ENCODE measurements at places on chromosomes 11 and 22. TPM values are rescaled to one million over a fixed set of nuclear protein-coding genes. Genes with fewer than 3 reads are reported as not detected.

GRCh38 chr11:111607751-111608150 is 5.5 kb downstream of the SIK2 start:
- H3K4me1 ChIP-seq = peaks cover 30% of the 10 kb centered on the region
- H3K4me3 ChIP-seq = no peak overlapping the region
- DNase-seq = no peak

- peaks cover 32% of the 10 kb centered on the region for H3K4me1 ChIP-seq
- H3K4me3 ChIP-seq = no peak overlapping the region
- no peak for DNase-seq
- H3K36me3 ChIP-seq = no peaks in the 10 kb centered on the region
- peak overlapping the region; percentile 81 for H3K27ac ChIP-seq
Measured at GRCh38 chr22:25942856-25943411, 200.9 kb downstream of the MYO18B start.

- H3K4me1 ChIP-seq = peaks cover 18% of the 10 kb centered on the region
- no peak for DNase-seq
- H3K36me3 ChIP-seq = no peaks in the 10 kb centered on the region
- no peak overlapping the region for H3K4me3 ChIP-seq
- peaks cover 35% of the 10 kb centered on the region for H3K27me3 ChIP-seq
Measured at GRCh38 chr11:133526790-133527189, 5.5 kb downstream of the OPCML start.

DNA sequence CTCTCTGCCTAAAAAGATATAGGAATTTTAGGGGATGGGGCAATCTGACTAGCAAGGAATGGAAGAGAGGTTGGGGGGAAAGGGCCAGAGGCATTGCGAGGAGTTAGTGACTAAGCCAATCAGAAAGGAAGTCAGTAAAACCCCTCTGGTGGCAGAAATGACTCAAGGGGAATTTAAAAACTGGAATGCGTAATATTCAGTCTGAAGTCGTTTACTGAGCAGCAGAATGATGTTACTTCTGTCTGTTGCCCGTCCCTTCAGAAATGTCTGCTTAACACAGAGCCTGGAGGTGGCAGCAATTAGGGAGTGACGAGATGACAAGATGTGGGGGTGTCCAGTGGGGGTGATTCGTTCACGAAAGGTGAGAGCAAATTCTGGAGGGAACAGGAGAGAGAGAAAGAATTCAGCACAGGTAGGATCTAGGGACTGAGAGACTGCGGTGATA is 107.7 kb upstream of the CLMP start:
- peaks cover 12% of the 10 kb centered on the region for H3K4me1 ChIP-seq
- H3K27me3 ChIP-seq = peaks cover 40% of the 10 kb centered on the region
- no peaks in the 10 kb centered on the region for H3K36me3 ChIP-seq
- H3K4me3 ChIP-seq = no peak overlapping the region
- H3K27ac ChIP-seq = no peak overlapping the region
- no peak for DNase-seq

DNA sequence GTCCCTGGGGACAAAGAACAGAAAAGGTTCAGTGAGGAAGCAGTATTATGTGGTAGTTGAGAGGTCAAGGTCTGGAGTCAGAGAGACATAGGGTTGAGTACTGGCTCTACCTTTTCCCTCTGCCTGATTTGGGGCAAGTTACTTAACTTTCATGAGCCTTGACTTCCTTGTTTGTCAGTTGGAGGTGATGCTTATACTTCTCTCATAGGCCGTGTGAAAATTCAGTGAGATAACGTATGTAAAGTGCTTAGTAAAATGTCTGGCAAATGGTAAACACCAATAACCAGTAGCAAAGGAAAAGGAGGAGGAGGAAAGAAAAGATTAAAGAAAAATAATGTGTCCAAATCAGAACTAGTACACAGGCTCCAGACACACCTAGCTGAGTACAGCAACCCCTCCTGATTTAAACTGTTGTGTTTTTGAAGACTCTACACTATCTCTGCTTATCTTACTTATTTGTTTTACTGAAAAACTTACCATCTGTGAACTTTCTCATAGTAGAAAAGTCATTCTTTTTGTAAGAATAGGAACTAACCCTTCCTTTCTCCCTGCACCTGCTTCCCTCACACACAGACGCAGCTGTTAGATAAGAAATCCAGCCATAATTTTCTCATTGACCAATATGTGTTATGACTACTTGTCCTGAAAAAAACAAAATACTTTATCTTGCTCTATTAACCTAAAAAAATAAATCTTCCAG is 126.9 kb downstream of the CD44 start:
- no peak overlapping the region for H3K4me3 ChIP-seq
- peaks cover 7% of the 10 kb centered on the region for H3K27me3 ChIP-seq
- H3K27ac ChIP-seq = peak overlapping the region; percentile 8
- no peak for DNase-seq
- H3K36me3 ChIP-seq = no peaks in the 10 kb centered on the region
- H3K4me1 ChIP-seq = no peaks in the 10 kb centered on the region

GRCh38 chr11:41119484-41119883 is 340.0 kb downstream of the LRRC4C start:
- no peak for DNase-seq
- no peak overlapping the region for H3K27ac ChIP-seq
- H3K36me3 ChIP-seq = no peaks in the 10 kb centered on the region
- peaks cover 4% of the 10 kb centered on the region for H3K4me1 ChIP-seq
- no peak overlapping the region for H3K4me3 ChIP-seq

DNA sequence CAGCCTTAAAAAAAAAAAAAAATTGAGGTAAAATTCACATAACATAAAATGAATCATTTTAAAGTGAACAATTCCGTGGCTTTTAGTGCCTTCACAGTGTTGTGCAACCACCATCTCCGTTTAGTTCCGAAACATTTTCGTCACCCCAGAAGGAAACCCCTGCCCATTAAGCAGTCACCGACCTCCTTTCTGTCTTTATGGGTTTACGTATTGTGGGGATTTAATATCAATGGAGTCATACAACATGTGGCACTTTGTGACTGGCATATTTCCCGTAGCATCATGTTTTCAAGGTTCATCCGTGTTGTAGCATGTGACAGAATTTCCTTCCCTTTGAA is 65.5 kb downstream of the BCR start:
- peaks cover 80% of the 10 kb centered on the region for H3K4me1 ChIP-seq
- H3K27ac ChIP-seq = no peak overlapping the region
- no peak for DNase-seq

SOX6 gene
- total RNA-seq = 18.6 TPM

DNA sequence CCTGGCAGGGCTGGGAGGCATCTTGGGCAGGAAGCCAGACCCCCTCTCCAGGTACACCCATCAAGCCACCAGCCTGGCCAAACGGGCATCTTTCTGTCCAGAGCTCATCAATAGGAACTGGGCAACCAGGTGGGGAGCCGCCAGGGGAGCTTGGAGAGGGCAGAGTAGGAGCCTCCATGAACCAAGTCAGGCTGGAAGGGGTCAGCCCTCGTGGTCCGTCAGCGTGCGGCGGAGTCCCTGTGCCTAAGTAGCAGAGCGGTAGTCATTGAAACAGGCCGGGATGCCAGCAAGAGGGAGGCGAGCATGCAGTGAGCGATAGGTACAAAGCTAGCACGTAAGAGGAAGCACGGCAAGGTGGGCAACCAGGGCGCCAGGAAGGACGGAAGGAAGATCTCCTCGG is 1.7 kb downstream of the RTL6 start:
- H3K36me3 ChIP-seq = peaks cover 31% of the 10 kb centered on the region
- H3K27me3 ChIP-seq = no peaks in the 10 kb centered on the region
- no peak overlapping the region for H3K27ac ChIP-seq
- H3K4me1 ChIP-seq = peaks cover 11% of the 10 kb centered on the region
- DNase-seq = no peak
- peak overlapping the region; percentile 82 for H3K4me3 ChIP-seq

DNA sequence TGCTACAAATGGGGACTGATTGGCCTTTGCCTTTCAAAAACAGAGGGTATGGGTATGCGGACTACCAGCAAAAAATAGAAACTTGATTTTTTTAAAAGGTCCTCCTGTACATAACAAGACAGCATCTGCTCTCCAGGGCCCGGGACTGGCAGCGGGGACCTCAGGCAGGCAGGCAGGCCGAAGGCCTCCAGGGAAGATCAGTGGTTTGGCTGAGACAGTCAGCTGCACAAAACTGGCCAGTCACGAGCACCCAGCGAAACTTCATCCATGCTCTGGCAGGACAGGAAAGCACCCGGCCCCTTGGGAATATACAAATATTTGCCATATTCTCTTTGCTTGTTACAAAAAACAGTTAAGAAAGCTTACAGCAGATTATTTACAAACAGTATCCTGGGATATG is 11.0 kb downstream of the RPL27A start:
- peaks cover 6% of the 10 kb centered on the region for H3K27me3 ChIP-seq
- H3K4me3 ChIP-seq = peak overlapping the region; percentile 31
- H3K27ac ChIP-seq = no peak overlapping the region
- H3K4me1 ChIP-seq = peaks cover 31% of the 10 kb centered on the region
- H3K36me3 ChIP-seq = peaks cover 40% of the 10 kb centered on the region

GRCh38 chr11:7609521-7609920 is 63.8 kb downstream of the CYB5R2 start:
- no peak overlapping the region for H3K4me3 ChIP-seq
- no peak for DNase-seq
- H3K27ac ChIP-seq = no peak overlapping the region

DNA sequence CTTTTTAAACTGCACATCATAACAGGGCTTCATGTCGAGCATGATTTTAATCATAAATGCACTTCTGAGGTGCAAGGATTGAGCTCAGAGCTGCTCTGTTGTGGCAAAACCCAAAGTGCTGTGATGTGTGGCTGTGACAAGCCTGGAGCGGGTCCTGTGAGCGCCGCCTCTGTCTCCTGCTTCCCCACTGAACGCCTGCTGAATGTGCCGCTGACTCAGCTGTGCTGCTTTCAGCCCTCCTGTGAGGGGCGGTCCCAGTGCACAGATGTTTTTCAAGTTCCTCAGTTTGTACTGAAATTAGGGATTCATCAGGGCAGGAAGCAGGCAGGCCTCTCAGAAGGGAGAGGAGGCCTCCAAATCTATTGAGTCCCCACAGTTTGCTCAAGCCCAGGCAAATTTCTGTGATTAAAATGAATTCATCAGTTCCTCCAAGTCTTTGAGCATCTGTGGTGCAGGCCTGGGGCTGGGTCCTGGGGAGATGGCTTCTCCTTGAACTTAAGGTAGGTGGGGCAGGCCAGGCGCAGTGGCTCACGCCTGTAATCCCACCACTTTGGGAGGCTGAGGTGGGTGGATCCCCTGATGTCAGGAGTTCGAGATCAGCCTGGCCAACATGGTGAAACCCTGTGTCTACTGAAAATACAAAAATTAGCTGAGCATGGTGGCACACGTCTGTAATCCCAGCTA is 3.0 kb upstream of the GTSE1 start:
- peak overlapping the region; percentile 27 for H3K27ac ChIP-seq
- peaks cover 28% of the 10 kb centered on the region for H3K4me1 ChIP-seq
- DNase-seq = no peak
- peak overlapping the region; percentile 27 for H3K4me3 ChIP-seq
- H3K27me3 ChIP-seq = no peaks in the 10 kb centered on the region
- peaks cover 7% of the 10 kb centered on the region for H3K36me3 ChIP-seq

- DNase-seq = no peak
- peak overlapping the region; percentile 1 for H3K27ac ChIP-seq
- H3K36me3 ChIP-seq = no peaks in the 10 kb centered on the region
- no peaks in the 10 kb centered on the region for H3K27me3 ChIP-seq
Measured at GRCh38 chr11:41382927-41383326, 76.5 kb downstream of the LRRC4C start.

GRCh38 chr11:17208257-17208999 is 642 bp upstream of the PIK3C2A start:
- peaks cover 44% of the 10 kb centered on the region for H3K4me1 ChIP-seq
- DNase-seq = no peak
- peaks cover 7% of the 10 kb centered on the region for H3K36me3 ChIP-seq
- H3K27ac ChIP-seq = peak overlapping the region; percentile 97

SYT9 gene
- 0.72 TPM for total RNA-seq

GRCh38 chr11:61887839-61888494 is 3.4 kb downstream of the FADS3 start:
- no peak for DNase-seq
- H3K27ac ChIP-seq = no peak overlapping the region
- H3K27me3 ChIP-seq = peaks cover 8% of the 10 kb centered on the region

- peaks cover 41% of the 10 kb centered on the region for H3K4me1 ChIP-seq
- H3K4me3 ChIP-seq = peak overlapping the region; percentile 98
- H3K27me3 ChIP-seq = no peaks in the 10 kb centered on the region
- peak; percentile 73 for DNase-seq
- peak overlapping the region; percentile 99 for H3K27ac ChIP-seq
- peaks cover 13% of the 10 kb centered on the region for H3K36me3 ChIP-seq
Measured at GRCh38 chr11:61429346-61429690, 457 bp downstream of the CPSF7 start.

GRIK4 gene
- 0.86 TPM for total RNA-seq

DNA sequence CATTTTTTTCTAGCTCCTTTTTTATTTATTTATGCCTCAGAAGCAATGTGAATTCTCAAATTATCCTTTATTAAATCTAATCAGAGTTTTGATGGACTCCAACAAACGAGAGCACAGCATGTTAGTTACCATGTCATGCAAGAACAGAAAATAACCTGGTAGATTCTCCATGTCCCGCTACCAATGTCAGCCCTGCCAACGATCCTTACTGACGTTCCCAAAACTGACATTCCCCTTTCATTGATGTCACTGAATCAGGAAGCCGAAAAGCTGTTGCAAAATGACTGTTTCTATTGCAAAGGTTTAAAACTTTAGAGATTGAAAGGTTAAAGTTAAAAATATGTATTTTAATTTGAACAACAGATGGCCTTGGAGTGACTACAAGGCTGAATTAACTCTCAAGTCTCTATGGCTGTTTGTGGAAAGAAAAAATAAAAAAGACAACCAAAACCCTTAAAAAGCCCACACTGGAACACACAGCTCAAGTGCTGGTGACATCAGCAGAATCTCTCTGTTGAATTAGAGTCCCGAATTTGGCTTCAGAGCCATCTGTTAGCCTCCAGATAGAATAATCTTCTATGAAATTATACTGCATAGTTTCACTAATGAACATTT is 96.8 kb downstream of the BDNF start:
- no peaks in the 10 kb centered on the region for H3K36me3 ChIP-seq
- no peak overlapping the region for H3K4me3 ChIP-seq
- no peak for DNase-seq
- H3K4me1 ChIP-seq = no peaks in the 10 kb centered on the region
- no peaks in the 10 kb centered on the region for H3K27me3 ChIP-seq

- H3K4me3 ChIP-seq = no peak overlapping the region
- H3K27me3 ChIP-seq = no peaks in the 10 kb centered on the region
- no peak for DNase-seq
Measured at GRCh38 chr11:134347441-134347840, 15.7 kb downstream of the GLB1L2 start.

Data from neural crest cell (in vitro differentiated cells).